BE2C (cell line): ENCODE measurements at places on chromosomes 1 and 21.

GRCh38 chr1:164842870-164843269, 283.9 kb downstream of the PBX1 start:
- DNase-seq: no peak

GRCh38 chr21:42550817-42551216, 37.2 kb downstream of the SLC37A1 start:
- no peak for DNase-seq

DNA sequence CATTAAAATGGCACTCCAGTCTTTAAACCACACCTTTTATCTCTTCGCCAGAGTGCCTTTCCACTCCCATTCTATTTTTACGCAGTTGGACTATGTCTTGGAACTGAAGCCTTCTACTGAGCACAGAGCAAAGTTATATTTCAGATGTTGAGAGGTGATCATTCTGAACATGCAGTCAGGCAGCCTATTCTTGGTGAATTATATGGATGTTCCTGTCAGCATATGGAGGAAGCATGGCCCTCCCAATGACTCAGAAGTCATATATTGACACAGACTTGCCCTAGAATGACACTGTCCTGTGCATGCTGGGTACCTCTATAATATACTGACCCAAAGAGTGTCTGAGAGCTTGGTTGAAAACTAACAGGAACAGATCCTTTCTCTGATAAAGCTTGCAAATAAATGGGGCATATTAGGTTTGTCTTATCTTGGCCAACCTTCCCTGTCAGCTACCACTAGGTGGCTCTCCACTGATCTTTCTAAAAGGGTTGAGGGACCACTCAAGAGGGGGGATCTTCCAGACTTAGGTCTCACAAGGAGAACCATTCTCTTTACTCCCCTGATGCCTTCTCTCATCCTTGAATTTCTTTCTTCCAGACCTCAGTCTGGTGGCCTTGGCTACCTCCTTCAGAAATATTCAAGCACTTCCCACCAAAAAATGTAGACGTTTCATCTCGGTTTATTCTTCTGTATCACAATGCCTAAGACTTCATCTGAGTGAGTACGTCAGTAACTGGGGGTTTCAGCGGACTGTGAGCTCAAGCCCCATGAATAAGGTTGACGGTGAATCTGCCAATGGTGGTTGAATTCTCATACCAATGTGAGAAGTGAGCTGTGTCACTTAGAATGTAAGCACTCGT, 11.8 kb upstream of the ALG14 start:
- DNase-seq: peak; percentile 8

- DNase-seq: no peak
These were observed 172.3 kb downstream of the SIPA1L2 start for GRCh38 chr1:232457595-232457994.

- no peak for DNase-seq
These were observed 13.0 kb upstream of the CLDN19 start for GRCh38 chr1:42753070-42753469.

DNA sequence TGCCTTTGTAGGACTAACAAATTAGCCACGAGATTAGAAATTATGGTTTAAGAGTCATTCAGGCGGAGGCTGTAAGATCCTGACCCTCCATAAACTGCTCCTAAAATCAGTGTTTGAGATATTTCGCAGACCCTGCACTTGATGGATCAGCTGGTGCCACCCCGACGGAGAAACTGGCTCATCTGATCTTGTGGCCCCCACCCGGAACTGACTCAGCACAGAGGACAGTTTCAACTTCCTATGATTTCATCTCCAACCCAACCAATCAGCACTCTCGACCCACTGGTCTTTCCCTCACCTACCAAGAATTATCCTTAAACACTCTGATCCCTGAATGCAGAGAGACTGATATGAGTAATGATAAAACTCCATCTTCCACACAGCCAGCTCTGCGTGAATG, 3.7 kb upstream of the JAM2 start:
- DNase-seq: no peak

GRCh38 chr1:210250998-210251679, 18.5 kb downstream of the SERTAD4 start:
- peak; percentile 87 for DNase-seq

- no peak for DNase-seq
These were observed 18.1 kb upstream of the LSM10 start for GRCh38 chr1:36415661-36416326.

DNA sequence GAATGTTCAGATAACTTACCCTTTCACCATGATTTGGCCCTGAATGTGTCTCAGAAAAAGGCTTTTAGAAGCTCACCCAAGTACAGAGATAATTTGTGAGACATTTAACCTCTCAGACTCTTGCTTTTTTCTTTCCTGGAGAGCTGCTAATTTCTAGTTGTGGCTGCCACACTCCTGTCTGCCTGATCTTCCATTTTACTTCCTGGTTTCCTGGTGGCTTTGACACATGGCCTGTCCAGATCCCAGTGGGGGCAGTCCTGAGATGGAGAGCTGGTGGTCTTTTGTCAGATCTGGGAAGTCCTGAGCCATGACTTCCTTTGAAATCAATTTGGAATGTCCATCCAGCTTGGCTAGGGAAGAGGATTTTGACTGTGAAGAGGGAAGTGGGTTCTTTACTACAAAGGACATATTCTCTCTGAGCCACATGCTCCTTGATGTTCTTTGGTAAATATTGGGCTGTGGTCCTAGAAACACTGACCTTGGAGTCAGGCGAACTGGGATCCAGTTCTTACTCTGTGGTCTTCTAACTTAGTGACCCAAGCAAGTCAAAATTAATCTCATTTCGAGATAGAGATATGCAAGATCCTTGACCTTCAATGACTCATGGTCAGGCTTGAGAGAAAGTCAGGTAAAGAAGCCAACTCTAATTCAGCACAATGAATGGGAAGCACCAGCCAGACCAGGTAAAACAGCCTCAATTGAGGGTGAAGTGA, 78.0 kb upstream of the HSD17B7 start:
- DNase-seq: no peak

- no peak for DNase-seq
These were observed 205.9 kb downstream of the DSCAM start for GRCh38 chr21:40641042-40641441.

DNA sequence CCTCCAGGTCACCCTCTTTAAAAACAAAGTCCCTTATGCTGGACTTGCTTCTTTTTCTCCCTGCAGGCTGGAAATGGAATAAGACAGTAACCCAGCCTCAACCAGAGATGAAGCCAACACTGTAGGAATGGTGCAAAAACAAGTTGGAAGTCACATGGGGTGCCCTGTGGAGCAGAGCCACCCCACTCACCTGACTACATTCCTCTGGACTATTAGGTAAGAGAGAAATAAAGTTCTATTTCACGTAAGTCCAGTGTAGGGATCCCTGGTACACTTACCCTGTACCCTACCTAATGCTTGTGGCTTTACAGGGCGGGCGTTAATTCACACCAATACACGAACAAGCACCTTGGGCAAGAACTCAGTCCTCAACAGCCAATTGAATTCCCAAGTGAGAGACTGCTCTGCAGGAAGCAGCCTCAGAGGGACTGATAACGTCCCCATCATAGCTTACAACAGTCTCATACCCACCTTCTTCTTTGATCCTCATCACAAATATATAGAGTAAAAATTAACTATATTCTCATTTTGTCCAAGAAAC, 112.5 kb upstream of the FGGY start:
- no peak for DNase-seq

DNA sequence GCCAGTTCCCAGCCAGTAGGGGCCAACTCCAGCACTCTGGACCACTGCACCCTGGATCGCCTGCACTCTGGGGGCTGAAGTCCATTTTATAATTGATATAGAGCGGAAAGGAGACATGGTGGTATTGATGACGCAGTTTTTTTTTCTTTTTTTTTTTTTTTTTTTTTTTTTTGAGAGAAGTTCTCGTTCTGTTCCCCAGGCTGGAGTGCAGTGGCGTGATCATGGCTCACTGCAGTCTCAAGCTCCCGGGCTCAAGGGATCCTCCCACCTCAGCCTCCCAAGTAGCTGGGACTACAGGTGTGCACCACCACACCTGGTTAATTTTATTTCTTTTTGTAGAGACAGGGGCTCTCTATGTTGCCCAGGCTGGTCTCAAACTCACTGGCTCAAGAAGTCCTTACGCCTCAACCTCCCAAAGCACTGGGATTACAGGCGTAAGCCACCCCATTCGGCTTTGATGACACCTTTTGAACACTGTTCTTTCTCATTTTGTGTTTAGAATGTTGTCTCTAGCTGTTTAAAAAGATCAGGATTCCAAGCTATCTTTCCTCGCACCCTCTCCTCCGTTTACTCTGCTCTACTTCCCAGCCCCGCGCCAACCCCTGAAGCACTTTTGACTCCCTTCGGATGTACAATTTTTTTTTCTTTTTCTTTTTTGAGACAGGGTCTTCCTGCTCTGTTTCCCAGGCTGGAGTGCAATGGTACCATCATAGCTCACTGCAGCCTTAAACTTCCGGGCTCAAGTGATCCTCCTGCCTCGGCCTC, 960 bp downstream of the MX2 start:
- no peak for DNase-seq

- no peak for DNase-seq
These were observed 150.8 kb upstream of the ETV3 start for GRCh38 chr1:157288996-157289395.

GRCh38 chr1:41642922-41643821, 158.7 kb upstream of the EDN2 start:
- DNase-seq: no peak

DNA sequence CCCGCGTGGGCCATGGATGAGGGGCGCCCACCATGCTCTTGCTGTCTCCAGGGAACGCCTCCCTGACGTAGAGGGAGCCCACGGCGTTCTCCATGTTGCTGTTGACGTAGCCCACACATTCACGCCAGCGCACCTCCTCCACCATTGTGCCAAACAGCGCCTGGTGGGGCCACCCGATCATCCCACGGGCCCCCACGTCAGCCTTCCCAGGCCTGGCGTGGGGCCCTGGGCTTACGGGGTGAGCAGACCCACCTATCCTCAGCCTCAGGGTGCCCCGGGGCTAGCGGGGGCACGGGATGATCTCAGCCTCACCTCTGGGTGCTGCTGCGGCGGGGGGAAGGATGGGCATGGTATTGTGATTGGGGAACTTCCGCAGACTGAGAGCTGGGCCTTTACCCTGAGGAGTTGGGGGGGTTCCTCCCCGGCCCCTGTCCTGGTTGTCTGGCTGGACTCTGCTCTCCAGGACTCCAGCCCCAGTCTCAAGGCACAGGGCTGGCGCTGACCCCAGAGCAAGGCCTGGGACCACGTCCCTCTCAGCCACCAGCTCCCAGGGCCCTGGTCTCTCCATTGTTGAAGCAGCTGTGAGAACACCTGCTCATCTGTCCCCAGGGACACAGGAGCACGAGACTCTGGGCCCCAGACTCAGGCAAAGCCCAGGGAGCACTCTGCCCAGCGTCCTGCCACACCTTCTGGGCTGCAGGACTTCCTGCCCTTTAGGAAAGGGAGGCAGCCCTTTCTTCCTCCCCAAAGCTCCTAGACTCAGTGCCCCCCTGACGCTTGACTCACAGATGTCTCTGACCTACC, 10.2 kb downstream of the PRXL2B start:
- DNase-seq: no peak

DNA sequence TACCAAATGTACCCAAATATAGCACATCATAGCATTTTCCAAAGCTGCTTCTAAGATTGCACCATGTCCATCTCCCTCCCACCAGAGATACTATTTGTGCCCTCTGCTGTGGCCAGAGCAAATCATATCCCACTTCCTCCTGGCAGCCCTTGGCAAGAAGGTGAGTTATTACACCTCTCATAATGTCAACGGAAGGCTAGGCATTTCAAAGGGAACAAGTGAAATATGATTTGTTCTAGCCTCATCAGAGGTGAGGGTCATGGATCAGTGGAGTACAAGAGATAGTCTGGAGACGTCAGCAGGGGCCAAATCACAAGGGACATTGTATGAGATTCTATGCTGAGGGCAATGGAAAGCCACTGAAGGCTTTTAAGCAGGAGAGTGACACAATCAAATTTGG, 90.2 kb upstream of the BCAR3 start:
- no peak for DNase-seq

GRCh38 chr1:67771749-67772148, 61.5 kb downstream of the GNG12 start:
- no peak for DNase-seq

GRCh38 chr1:244326757-244327156, 125.0 kb downstream of the ADSS2 start:
- no peak for DNase-seq

- no peak for DNase-seq
These were observed 133.8 kb upstream of the C1orf105 start for GRCh38 chr1:172286629-172287076.

DNA sequence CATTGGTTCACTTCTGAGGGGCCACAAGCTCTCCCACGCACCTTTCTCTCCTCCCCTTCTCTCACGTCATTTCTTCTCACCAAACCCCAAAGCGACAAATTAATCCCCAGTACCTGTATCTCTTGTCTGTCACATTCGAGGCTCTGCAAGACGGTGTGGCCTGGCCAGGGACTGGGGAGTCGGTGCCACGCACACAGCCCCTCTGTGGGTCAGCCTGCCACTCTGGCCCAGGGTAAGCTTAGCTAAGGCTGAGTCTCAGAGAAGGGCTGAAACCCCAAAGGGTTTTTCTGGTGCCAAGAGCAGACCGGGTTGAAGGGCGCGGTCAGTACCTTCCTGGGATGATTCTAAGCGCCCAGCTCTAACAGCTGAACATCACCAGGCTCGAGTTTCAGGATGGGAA, 34.2 kb upstream of the ZBTB40 start:
- no peak for DNase-seq

DNA sequence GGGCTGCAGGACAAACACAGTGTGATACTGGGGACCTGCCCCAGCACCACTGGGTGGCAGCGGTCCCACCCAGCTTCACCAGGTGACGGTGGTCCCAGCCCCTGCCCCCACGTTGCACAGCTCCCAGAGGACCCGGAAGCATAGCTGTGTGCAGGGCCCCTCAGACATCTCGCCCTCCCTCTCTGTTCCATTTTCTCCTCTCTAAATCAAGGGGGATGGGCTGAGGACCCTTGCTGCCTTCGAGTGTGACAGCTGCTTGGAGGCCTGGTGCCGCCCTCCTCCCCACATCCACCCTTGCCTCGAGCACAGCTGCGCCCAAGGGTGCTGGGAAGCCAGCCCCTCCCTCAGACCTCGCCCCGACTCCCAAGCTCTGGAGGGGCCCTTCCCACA, 16.1 kb upstream of the LRRC3 start:
- no peak for DNase-seq
